ENCODE measurements at places on chromosomes 5 and 9.

DNA sequence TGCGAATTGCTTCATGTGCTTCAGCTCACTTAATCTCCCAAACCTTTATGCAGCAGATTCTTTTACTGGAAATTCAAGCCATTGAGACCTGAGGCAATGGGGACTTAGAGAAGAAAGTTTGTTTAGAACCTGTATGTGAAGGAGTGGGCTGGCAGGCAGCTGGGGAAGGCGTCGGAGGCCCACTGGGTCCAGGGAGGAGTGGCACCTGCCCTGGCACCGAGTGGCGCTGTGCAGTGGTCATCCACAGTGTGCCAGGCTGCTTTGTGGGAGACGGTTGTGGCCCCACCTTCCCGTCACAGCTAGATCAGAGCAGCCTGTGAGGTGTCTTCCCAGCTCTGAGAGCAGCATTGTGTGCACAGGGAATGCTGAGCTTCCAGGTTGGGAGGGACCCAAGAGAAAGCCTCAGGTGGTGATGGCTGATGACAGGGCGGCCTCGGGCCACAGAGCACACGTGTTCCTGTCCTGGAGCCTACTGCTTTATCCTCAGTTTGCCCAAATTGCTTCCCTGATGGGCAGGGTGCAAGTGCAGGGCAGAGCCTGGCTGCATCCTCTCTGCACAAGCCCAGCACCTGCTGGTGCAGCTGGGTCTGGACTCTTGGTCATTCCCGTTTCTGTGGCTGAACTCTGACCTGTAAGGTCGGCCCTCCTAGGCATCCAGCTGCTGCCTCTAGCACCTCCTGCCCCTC is 175.2 kb downstream of the CACNA1B start:
- DNase-seq: no peak

DNA sequence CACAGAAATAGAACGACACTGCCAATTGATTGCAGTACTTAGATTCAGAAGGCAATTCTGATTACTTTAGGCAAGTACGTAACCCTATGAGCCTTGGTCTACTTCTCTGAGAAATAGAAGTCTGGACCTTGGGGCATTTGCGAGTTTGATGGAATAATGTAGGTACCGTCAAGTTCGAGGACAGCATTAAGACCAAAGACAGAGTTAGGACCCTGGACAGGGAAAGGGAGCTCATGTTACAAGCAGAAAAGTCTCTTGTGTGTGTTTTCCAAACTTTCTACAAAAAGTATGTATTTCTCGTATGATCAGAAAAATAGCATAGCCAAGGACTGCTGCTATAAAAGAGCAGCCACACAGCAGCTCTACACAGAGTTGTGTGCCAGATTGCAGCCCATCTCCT is 20.1 kb downstream of the CCDC180 start:
- DNase-seq: no peak

DNA sequence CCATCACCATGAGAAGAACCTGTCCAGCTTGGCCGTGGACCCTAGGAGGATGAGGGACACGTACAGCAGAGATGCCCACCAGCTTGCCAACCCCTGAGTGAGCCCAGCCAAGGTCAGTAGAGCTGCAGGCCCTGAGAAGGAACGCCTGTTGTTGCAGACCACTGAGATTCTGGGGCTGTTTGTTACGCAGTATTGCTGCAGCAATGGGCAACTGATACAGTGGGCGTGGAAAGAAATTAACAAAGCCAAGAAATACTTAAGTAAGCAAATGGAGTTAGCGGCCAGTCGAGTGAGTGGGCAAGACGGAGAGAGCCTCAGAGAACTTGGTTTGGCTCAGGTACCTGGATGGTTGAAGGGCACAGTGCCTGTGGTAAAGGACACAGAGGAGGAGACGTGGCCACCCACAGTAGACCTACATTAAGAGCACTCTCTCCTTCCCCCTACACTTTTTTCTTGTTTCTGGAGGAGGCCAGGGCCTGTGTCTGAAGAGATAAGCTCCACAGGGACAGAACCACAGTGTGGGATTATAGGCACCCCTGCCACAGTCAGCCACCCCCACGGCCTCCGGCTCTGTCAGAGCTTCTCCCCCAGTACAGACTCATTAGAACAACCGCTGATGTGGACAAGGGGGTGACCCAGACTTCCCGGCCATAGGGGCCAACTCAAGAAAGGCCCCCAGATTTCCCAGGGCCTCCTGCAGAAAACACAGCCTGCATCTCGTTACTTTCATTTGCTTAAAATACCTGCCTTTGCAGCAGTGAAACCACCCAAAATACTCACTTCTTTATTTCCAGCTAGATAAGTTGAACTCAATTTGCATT is 40.1 kb upstream of the GRHPR start:
- DNase-seq: no peak

GRCh38 chr9:134641173-134641989 is at the start of gene COL5A1:
Gene COL5A1, plus strand, starts transcription at chr9:134641803. Its CDS starts 385 bp downstream, at chr9:134642188.
- peak; percentile 74 for DNase-seq

GRCh38 chr9:91483189-91483691 is 59.6 kb upstream of the NFIL3 start:
- DNase-seq: no peak

- no peak for DNase-seq
These were observed 106.3 kb downstream of the RAPGEF6 start for GRCh38 chr5:131528682-131529081.

DNA sequence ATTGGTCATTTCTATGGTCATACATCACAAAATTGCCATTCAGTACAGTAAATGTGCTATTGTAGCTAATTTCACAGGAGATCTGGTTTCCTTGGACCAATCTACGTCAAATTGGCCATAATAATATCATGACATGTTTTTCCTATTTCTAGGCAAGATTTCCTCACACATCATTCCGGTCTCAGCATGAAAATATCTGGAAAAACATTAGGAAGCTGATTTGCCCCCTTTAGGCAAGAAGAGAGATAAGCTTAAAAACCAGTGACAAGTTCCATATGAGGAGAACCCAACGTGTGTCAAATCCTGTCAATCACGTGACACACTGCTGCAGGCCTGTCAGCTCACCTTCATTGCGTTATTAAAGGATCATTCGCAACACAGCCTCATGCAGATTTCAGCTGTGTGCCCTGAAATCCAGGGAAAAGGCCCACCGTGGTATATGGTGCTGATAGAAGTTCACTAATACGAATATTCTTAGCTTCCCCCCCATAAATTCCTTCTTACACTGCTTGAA is 153.3 kb downstream of the ST8SIA4 start:
- no peak for DNase-seq

DNA sequence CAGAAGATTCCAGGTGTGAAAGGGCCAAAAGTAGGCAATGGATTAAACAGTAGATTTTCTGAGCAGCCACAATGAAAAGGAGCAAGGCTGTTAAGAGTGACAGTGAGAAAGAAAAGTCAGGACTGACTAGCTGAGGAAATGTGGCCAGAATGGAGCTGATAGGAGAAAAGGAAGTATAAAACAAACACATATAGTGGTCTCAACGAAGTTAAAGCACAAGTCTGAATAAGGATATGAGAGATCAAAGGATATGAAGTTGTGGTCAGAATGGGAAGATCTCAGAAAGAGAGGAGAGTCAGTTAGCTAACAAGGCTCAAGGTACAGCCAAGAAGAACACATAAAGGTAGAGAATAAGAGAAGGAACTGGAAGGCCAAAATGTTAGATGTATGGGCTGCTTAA is 39.9 kb downstream of the FNIP1 start:
- no peak for DNase-seq

- no peak for DNase-seq
These were observed 65.7 kb upstream of the BASP1 start for GRCh38 chr5:17151686-17152085.

- no peak for DNase-seq
These were observed 164.5 kb downstream of the BAAT start for GRCh38 chr9:101220341-101220740.

DNA sequence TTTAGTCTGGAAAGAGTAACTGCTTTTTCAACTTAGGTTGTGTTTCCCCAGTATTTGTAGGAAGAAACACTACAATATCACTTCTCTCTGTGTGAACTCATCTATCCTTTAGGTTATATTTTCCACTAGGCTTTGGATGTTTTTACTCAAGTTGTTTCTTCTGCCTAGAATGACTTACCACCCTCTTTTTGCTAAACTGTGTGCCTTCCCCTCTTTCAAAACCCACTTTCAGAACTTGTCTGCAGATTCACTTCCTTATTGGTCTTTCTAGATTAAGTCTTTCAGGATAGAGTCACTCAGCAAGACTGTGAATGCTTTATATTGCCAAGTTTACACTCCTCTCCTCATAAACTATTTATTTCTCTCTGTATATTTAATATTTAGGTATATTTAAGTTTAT is 14.2 kb upstream of the CAST start:
- no peak for DNase-seq

DNA sequence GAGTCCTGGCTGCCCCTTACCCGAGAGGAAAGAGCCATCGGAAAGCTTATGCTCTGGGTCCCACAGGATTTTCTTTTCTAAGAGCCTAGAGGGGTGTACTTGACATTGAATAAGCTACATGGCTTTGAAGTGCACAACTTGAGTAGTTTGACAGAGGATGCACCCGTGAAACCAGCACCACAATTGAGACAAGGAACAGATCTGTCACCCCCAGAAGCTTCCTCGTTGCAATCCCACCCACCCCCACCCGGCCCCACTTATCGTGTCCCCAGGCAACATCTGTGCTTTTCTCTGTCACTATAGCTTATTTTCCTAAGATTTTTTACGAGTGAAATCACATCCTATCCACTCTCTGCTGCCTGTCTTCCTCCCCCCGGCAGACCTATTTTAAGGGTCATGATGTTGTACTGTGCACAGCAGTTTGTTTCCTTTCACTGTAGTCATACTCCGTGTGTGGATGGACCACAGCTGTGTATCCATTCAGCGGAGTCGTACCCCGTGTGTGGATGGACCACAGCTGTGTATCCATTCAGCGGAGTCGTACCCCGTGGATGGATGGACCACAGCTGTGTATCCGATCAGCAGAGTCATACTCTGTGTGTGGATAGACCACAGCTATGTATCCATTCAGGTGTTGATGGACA is 8.8 kb upstream of the FCN2 start:
- peak; percentile 61 for DNase-seq

DNA sequence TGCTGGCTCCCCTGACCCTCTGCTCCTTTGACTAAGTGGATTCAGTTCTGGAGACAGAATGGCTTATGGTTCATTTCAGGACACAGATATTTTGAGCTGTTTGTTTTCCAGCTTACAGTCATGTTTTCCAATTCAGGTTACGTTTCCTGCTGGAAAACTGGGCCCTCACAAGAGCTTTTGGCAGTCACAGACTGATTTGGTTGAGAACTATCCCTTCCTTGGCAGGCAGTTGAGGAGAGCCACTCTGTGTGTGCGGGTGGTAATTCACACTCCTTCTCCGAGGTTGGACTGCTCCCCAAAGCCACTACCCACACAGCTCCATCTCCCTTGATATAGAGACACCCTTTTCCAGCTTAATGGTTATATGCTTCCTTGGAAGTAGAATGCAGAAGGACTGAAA is 534.5 kb downstream of the TMEM38B start:
- DNase-seq: no peak

DNA sequence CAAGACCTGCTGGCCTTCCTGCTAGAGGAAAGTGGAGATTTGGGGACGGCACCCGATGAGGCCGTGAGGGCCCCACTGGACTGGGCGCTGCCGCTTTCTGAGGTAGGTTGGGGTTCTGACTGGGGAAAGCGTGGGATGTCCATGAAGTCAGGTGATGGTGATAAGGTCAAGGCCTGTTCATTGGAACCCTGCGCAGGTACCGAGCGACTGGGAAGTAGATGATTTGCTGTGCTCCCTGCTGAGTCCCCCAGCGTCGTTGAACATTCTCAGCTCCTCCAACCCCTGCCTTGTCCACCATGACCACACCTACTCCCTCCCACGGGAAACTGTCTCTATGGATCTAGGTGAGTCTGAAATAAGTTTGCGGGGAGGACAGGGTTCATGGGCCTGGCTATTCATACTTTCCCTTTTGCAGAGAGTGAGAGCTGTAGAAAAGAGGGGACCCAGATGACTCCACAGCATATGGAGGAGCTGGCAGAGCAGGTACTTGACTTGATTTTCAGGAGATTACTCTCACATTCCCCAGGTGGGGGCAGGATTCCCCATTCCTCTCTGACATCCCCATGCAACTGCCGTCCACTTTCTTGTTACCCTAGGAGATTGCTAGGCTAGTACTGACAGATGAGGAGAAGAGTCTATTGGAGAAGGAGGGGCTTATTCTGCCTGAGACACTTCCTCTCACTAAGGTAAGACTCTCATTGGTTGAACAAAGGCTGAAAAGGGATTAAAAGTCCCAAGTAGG is 505 bp downstream of the CREB3 start:
- DNase-seq: no peak

- DNase-seq: no peak
These were observed 357.8 kb downstream of the TMEM167A start for GRCh38 chr5:82719368-82719767.

- no peak for DNase-seq
These were observed 12.5 kb downstream of the KCNT1 start for GRCh38 chr9:135714242-135715055.

- DNase-seq: no peak
These were observed at the start of gene CD74 for GRCh38 chr5:150412319-150413175. Gene CD74, minus strand, starts transcription at chr5:150412910. Its CDS starts 161 bp downstream, at chr5:150412749.

GRCh38 chr5:19802686-19803085 is 185.3 kb downstream of the CDH18 start:
- DNase-seq: no peak

DNA sequence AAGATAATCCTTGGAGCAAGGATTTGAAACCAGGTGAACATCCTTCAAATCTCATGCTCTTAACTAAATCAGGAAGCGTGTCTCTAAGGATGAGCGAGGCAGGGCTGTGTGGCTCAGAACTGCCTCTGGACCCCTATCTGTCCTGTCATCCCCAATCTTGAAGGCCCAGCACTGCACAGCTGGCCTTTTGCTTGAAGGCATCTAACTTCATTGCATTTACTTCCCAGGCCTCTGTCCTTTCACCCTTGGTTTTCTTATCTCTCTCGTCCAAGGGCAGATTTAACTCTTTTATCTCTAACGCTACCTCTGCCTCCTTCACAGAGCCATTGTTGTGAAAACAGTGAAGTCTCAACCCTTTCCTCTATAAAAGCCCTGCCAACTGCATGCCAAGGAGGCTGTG is 83.8 kb downstream of the UGCG start:
- no peak for DNase-seq

DNA sequence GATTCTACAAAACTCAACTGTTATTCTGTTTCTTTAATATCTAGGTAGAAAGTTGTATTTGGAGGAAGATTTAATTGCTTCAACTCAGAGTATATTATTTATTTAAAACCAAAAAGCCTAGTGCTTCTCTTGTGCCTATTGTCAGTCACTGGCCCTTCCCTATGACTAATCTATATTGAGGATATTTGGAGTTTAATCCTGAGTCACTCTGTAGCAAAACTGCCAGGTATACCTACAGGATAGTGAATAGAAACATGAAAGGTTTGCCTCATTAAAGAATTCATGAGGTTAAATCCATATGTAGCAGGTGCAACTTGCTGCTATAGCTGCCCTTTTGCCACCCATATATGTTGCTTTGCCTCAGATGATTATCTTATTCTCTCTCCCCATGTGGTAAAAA is 15.1 kb downstream of the PLK2 start:
- no peak for DNase-seq

GRCh38 chr9:137683262-137683864 is 64.6 kb downstream of the EHMT1 start:
- DNase-seq: no peak
